Activated naive CD4-positive, alpha-beta T cell treated with anti-CD3 and anti-CD28 coated beads, Interleukin-2, amount 50 U/mL, for 72 hours (primary cell): ENCODE measurements at places on chromosomes 6 and 20.

- peak; percentile 81 for DNase-seq
Measured at GRCh38 chr6:30541515-30542403, 14.5 kb downstream of the GNL1 start.

GRCh38 chr6:29295181-29295585, 6.3 kb upstream of the OR14J1 start:
- DNase-seq, result no peak

DNA sequence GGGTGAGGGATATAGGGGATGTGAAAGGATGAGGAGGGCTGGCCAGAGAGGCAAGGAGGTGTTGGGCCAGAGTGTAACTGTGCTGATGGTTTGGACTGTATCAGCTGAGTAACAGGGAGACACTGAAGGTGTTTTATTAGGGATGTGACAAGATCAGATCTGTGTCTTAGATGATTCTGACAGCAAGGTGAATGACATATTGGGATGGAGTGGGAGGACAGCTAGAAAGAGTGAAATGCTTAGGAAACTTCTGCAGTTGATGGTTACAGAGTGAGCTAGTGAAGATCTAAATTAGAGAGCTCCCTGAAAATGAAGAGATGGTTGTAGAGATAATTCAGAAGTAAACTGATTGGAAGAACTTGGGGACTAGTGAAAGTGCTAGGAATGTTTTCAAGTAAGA, 47.2 kb upstream of the ELOVL5 start:
- DNase-seq, result no peak

GRCh38 chr6:153591159-153591558, 447.9 kb upstream of the OPRM1 start:
- DNase-seq, result no peak

- no peak for DNase-seq
Measured at GRCh38 chr6:84052204-84052882, 18.8 kb downstream of the MRAP2 start.

- DNase-seq, result no peak
Measured at GRCh38 chr6:34284563-34285447, 36.0 kb upstream of the SMIM29 start.

DNA sequence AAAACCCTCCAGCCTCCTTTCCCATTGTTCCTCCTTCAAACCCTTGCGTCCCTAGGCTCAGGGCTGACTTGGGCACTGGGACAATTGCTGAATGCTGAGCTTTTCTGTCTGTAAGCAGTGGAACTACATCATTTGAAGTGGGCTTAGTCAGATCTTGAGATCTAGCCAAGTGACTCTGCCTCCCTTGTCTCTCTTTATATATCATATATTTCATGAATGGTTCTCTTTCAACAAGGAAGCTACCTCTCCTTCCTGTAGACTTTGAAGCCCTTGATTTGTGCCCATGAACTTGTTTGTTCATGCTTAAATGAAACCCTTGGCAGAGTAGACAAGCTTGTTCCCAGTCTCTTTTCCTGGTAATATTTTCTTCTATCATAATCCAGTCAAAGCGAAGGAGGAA, 60.0 kb upstream of the KIF13A start:
- no peak for DNase-seq

DNA sequence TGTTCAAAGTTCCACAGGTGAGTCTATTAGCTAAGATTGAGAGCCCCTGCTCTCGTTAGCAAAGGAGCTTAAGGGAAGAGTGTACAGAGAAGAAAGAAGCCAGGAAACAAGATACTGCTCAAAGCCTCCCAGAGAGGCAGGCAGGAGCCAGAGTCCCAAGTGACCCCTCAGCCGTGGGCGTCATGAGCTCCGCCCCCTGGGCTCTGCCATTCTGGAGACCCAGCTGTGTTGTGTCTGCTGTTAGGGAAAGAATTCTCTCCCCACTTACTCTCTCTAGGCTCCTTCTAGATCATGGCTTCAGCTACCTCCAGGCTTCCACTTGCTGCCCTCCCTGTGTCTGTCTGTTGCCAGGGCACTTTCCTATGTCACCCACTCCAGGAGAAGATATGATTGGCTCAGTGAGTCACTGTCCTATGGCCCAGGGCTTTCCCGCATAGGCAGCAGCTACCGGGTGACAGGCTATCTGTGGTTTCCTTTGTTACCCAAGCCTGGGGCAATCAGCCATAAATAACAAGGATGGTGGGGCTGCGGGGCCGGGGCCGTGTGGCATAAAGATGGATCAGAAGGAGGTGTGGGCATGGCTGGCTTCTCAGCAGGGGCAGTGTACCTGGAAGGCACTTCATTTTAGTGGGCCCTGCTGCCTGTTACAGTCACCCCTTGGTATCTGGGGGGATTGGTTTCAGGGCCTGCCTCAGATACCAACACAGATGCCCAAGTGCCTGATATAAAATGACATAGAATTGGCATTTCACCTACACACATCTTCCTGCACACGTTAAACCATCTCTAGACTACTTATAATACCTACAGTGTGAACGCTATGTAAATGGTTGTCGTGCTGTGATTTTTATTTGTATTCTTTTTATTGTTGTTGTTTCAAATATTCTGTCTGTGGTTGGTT, 118.9 kb downstream of the ARMC2 start:
- DNase-seq, result no peak

- DNase-seq, result no peak
Measured at GRCh38 chr6:73116330-73116729, 109.0 kb downstream of the KHDC1L start.

GRCh38 chr6:90080876-90081481, 186.7 kb downstream of the GJA10 start:
- peak; percentile 77 for DNase-seq

DNA sequence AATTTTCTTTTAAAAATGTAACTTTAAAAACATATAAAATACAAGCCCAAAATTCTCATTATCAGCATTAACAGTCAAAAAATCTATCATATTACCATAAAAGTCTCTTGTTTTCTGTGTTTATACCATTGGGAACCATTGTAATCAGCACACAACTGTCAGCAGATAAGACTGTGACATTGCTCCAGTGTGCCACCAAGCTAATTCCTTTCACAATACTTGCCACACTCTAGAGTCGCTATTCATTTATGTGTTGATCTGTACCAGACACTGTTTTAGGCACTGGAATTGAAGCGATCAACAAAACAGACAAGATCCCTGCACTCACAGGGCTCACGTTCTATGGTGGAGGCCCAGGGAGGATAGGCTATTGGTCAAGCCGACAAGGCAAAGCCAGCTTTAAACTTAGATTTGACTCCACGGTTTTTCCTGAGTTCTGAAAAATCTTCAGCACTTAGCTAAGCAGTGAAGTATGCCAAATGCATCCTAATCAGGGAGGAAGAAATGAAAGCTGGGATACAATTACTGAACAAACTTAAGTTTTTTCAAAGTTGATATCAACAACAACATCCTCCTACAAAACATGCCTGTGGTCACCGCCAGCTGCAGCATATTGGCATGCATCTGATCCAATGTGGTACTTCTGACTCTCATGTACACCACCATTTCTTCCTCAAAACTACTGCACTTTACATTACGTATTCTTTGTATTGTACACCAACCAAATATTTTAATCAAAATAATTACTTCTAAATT, 60.5 kb downstream of the GMDS start:
- no peak for DNase-seq

DNA sequence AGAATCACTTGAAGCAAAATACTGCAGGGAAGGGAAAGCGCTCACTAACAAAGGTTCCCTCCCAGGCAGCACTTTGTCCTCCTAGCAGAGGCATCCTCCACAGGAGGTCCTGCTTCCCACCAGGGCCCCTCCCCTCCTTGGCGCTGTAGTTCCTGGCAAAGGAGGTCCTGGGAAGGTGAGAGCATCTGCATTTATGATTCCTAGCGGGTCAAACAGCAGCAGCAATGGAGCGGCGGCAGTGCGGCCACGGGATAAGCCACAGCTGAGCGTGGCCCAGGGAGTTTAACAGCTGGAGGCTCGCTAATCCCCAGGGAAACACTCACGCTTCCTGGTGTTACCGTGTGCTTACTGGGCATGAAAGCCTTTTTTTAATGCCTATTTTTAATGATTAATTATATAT, 185.8 kb downstream of the TTLL2 start:
- no peak for DNase-seq

- no peak for DNase-seq
Measured at GRCh38 chr6:102398788-102399390, 1005.4 kb downstream of the GRIK2 start.

GRCh38 chr6:159082039-159082815, 37.4 kb upstream of the TAGAP start:
- no peak for DNase-seq

GRCh38 chr6:11424395-11425034, 113.0 kb upstream of the TMEM170B start:
- no peak for DNase-seq

DNA sequence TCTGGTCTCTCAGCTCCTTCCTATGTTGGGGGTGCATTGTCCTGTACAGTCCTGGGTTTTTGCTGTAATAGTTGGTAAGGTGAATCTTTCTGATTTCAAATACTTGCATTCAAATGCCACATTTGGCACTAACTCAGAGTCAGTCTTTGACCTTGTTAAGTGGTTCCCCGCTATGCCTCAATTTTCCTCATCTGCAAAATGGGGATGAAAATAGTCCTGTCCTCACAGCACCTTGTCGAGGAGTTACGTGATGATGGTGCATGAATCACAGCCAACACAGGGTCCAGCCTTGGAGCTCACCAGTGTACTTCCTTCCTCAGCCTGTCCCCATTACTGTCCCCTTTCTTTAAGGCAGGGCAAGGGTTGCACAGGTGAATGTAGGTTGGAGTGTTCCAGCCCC, 1.1 kb downstream of the WFDC5 start:
- no peak for DNase-seq

DNA sequence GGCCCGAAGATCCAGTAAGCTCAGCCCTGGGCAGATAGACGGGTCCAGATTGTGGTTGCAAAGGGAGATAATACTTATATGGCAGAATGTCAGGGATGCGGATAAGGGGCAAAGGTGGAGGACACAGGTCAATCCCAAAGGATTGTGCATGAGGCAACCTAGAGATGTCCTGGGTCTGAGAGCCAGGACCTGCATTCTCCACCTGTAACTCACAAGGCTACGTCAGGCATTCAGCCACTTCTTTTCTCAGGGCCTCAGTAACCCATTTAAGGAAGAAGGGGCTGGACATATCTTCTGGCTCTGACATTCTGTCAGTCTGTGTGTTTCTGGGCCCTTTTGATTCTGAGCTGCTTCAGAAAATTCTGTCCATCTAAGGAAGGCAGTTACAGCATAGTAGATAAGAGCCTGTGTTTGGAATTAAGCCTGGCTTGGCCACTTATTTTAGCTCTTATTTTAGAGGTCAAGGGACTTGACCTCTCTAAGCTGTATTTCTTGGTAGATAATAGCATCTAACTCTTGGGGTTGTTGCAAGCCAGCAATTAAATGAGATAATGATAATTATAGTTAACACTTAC, 40.2 kb downstream of the CNBD2 start:
- no peak for DNase-seq

DNA sequence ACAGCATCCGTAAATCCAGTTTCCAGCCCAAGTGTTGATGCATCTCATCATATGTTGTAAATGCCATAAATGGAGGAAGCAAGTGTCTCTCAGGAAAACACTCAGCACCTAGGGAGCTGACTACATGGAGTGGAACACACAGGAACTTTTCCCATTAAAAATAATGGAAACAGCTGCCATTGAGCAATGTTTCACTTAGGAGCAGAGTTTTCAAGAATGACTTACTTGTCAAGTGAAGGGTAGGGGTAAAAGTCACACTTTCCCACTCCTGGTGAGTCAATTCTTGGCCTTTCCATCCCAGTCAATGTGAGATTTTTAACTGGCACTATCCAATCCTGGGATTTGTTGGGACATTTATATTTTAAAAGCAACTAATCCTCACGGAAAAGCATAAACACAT, 119.4 kb upstream of the ASF1A start:
- DNase-seq, result no peak

GRCh38 chr6:44224029-44224964, 902 bp downstream of the SLC29A1 start:
- no peak for DNase-seq

GRCh38 chr6:106199998-106200397, 113.9 kb downstream of the PRDM1 start:
- no peak for DNase-seq

- no peak for DNase-seq
Measured at GRCh38 chr6:69907981-69908498, 41.7 kb downstream of the COL19A1 start.
